ENCODE measurements at places on chromosomes 11 and 22.

DNA sequence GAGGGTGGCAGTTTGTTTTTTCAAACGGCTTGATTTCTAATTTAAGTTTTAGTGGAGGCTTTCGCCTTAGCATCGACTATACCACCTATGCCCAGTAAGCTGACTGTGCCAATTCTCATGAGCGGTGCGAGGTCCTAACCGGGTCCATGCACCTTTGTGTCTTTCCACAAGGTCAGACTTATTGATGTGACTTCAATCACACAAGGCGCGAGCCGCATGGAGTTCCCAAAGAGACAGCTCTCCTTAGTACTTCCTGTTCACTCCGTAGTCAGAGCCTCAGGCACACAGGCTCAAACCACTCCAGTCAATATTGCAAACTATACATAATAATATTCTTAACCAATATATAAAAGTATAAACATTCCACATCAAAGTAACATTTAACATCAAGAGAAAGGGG, 18.2 kb downstream of the ST14 start:
- DNase-seq, result peak; percentile 52

DNA sequence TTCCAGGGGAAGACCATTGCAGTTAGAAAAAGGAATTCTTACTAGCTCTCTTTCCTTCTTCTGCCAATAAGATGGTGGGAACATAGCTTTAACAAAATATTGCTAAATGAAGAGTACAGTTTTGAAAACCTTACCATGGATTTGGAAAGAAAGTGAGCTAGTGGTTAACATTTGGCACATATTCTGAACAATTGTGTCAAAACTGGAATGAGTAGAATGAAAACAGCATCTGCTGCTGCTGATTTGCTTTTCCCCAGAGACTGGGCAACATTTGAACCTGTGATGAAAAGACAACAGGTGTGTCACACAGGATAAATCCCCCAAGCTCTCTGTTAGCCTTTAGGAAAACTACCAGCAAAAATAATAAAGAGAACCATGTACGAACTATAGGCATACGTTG, 761.4 kb downstream of the KCNA4 start:
- DNase-seq, result no peak

DNA sequence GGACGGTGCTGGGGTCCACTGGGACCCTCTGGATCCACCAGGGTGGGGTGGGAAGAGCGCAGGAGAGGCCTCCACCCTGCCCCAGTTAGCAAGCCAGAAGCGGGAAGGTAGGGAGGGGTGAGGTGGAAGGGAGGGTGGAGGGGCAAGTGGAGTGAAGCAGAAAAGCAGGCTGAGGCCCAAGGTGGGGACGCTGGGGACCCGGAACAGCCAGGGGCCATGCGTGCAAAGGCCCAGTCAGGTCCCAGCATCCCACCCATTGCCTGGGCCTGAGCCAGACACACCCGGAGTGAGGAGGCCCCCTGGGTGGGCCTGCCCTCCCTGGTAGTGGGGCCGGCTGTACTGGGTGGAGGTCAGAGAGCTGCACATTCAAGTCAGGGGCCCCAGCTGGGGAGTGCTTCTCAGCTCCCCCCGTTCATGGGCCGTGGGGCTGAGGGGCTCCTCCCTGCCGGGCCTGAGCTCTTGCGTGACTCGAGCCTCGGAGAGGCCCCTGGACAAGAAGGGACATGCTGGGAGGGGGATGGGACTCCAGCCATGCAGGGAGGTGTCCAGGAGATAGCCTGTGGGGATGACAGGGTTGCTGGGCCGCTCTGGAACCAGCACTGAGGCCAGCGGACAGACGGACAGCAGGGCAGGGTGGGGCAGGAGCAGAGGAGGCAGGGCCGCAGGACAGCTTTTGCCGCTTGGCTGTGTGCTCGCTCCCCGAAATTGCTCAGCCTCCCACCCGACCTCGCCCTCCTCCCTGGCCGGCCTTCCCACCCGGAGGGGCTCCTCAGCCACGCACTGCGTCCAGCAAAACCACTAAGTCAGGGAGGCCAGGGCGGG, 7.7 kb downstream of the TNNT3 start:
- no peak for DNase-seq

DNA sequence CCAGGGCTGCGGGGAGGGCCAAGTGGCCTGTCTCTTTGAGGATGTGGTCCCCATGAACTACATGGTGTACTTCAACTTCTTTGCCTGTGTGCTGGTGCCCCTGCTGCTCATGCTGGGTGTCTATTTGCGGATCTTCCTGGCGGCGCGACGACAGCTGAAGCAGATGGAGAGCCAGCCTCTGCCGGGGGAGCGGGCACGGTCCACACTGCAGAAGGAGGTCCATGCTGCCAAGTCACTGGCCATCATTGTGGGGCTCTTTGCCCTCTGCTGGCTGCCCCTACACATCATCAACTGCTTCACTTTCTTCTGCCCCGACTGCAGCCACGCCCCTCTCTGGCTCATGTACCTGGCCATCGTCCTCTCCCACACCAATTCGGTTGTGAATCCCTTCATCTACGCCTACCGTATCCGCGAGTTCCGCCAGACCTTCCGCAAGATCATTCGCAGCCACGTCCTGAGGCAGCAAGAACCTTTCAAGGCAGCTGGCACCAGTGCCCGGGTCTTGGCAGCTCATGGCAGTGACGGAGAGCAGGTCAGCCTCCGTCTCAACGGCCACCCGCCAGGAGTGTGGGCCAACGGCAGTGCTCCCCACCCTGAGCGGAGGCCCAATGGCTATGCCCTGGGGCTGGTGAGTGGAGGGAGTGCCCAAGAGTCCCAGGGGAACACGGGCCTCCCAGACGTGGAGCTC, 13.5 kb downstream of the ADORA2A start:
- no peak for DNase-seq

DNA sequence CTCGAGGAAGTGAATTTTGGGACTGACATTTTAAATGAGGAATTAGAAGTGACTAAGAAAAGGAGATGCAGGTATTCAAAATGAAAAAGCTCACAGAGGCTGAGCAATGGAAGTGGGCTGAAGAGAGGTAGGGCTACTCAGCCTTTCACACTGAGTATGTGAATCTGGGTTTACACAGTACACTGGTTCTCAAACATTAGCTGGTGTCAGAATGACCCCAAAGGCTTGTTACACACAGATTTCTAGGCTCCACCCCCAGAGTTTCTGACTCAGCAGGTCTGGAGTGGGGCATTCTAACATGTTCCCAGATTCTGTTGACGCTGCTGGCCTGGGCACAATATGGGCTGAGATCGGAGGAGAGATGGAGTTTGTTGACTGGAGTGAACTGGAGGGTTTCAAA, 32.8 kb downstream of the CADM1 start:
- DNase-seq, result no peak

- no peak for DNase-seq
Measured at GRCh38 chr11:1554981-1555712, 16.9 kb downstream of the DUSP8 start.

DNA sequence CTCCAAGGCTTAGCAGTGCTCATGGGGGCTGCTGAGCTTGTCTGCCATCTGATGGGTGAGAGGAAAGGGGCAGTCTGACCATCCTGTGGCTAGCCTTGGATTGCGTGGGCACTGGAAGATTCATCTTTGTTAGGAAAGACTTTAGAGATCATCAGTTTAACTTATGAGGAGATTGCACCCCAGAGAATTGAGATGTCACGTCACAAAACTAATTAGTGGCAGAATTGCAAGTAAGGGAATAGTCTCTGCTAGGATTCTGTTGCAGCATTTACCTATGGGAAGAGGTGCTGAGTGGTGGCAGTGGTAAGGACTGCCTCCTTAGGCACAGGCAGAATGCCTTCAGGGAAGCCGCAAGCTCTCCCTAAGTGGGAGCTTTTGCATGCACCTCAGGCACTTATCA, 42.8 kb upstream of the HSPA8 start:
- no peak for DNase-seq

GRCh38 chr22:22959147-22959827, 71.7 kb downstream of the IGLL5 start:
- DNase-seq, result peak; percentile 65

DNA sequence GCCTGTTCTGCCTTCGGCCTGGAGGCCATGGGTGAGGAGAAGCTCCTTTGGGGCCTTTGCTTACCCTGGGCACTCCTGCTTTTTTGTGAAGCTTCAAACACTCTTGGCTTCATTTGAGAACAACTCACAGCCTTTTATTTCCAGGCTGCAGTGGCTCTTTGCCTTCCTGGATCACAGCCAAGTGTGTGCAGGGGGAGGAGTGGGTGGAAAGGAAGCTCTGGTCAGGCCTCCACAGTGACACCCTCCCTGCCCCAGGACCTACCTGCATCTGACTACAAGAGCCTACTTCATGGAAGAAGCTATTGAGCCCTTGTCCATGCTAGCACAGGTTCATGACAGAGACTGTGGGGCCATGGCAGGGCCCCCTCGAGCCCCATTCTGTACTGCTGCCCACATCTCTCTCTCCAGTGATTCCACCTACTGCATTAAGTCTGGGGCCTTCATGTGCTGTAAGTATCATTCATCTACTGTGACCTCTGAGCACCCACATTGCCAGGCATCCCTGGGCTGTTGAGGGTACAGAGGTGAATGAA, 52.3 kb downstream of the GAB4 start:
- peak; percentile 55 for DNase-seq

DNA sequence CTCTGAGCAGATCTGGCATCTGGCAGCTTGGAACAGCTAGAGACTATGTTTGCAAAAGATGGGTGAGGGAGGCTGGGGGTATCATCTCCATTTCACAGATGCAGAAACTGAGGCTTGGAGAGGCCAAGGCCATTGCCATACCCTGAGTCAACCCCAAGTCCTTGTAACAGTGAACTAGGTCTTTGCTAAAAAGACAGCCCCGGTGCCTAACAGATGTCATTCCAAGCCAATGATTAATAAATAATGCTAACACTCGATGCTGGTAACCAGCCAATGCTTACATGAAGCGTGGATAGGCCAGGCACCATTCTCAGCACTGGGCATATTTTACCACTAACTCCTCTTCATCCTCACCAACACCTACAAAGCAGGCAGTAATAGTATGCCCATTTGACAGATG, 164.0 kb downstream of the MN1 start:
- no peak for DNase-seq

DNA sequence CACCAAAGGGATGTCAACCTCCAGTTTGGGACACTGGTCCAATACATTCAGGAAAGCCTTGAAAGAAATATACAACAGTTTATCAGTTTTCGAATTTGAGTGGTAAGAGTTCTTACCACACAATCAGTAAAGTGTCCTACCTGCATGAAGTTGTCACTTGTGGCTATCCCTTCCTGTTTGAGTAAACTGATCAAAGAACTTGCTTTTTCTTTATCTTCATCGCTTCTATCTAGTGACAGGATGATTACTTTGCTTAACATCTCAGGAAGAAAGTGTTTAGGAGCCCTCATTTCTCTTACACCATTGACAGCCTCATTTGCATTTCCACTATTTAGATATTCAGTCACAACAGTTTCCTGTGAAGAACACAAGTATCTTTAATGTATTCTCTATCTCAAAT, 8.4 kb downstream of the EIF4G2 start:
- DNase-seq, result no peak

DNA sequence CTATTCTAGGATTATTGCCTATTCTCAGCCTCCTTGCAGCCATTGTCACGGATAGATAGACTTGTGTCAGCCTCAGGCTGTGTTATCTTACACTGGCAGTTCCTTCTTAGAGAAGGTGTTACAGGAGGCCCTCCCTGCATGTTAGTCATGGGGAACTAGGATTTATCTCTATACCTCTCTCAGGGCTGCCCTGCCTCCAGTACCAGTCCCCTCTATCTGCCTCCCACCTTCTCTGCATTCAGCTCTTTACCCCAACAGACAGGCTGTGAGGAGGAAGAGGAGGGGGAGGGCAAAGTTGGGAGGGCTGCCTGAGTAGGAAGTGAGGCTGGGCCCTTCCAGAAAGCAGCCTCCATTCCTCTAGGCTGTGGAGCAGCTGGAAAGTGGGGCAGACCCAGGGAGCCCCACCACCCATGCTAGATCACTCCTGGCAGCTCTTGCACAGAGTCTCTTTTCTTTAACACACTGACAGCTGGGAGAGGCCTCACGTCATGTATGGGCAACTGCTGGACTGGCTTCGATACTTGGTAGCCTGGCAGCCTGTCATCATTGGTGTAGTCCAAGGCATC, 2.9 kb upstream of the IL18BP start:
- DNase-seq, result no peak

GRCh38 chr11:29996016-29996415, 20.8 kb downstream of the KCNA4 start:
- DNase-seq, result no peak

Data from NCI-H510A treated with DMSO at 0.1 percent for 48 hours (cell line).